ENCODE measurements at places on chromosomes 6 and 20.

DNA sequence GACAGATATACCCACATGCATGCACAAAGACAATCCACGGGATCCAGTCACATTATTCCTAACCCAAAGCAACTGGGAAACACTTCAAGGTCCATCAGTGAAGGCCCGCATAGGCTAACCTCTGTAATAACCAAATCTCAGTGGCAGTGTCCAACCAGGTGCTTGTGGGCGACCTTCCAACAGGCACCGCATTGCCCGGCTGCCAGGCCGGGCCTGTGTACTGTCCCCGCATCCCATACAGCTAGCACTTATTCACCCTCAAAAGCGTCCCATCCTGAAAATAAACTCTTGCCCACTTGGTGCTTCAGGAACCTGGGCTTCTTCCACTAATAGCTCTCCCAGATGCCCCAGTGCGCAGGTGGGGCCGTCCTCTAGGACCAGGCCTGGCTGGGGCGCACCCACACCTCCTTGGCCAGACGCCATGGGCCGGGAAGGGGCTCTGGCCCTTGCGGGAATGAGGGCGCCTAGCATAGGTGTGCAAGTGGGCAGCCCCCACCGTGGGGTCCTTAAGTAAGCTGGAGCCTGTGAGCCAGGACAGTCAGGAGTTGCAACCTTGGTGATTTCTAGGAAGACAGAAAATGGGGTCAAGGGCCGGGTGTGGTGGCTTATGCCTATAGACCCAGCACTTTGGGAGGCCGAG, 1.1 kb upstream of the ENTPD6 start:
- no peak for DNase-seq

DNA sequence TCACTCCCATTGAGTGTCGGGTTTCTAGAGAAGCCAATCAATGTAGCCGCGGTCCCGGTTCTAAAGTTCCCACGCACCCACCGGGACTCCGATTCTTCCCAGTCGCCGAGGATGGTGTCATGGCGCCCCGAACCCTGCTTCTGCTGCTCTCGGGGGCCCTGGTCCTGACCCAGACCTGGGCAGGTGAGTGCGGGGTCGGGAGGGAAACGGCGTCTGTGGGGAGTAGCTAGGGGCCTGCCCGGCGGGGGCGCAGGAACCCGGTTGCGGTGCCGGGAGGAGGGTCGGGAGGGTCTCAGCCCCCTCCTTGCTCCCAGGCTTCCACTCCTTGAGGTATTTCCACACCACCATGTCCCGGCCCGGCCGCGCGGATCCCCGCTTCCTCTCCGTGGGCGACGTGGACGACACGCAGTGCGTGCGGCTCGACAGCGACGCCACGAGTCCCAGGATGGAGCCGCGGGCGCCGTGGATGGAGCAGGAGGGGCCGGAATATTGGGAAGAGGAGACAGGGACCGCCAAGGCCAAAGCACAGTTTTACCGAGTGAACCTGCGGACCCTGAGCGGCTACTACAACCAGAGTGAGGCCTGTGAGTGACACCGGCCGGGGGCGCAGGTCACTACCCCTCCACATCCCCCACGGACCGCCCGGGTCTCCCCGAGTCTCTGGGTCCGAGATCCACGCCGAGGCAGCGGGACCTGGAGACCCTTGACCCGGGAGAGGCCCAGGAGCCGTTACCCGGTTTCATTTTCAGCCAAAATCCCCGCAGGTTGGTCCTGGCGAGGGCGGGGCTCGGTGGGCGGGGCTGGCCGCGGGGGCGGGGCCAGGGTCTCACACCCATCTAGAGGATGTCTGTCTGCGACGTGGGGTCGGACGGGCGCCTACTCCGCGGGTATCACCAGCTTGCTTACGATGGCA, 35.2 kb upstream of the HLA-G start:
- DNase-seq, result peak; percentile 87

DNA sequence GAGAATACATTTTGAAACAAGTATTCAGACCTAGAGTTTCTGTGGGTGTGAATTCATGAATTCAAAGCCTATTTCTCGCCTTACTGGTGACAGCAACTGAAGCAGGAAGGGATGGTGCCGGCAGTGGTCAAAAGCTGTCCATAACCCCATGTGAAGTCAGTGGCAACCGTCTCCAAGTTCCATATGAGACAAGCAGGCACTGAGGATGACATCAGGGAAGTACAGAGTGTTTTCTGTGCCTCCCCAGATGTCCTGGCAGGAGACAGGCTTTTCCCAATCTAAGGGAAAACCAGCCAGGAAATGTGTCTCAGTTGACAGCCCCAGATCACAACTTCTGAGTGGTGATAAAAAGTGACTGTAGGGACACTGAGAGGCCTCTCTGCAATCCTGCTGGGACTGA, 66.6 kb downstream of the HIVEP2 start:
- DNase-seq, result no peak

GRCh38 chr20:16684416-16684815, 45.4 kb upstream of the SNRPB2 start:
- DNase-seq, result no peak

DNA sequence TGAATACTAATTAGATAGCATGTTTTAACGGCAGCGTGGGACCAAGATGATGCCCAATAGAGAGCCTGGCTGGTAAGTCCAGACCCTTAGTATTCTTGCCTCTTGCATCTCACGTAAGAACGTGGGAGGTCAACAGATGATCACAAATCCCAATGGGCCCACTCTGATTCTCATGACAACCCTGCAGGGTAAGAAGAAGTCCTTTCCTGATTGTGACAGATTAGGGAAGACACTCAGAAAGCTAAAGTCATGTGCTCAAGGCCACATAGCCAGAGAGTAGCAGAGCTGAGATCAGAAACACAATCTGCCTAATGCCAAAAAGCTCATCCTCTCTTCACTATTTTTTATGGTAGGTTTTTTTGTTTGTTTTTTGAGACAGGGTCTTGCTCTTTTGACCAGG, 103.8 kb downstream of the RALGAPA2 start:
- DNase-seq, result no peak

DNA sequence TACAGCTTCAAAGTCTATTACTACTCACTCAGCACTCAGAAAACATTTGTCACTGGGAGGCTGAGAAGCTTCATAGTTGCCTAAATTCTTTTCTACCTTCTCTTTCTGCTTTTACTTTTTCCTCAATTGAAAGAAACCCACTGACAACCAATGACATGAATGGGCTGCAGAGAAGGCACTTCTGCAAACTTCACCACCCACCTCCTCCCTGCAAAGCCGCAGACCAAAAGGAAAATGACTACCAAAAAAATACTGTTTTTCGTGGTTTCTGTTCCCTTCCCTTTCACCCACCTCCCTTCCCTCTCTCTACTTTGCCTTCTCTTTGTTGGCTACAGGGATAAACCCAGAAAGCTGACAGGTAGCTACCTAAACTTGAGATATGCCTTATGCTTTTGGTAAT, 3.2 kb downstream of the GNAS-AS1 start:
- no peak for DNase-seq

GRCh38 chr6:142879527-142879926, 65.4 kb downstream of the HIVEP2 start:
- DNase-seq, result no peak

GRCh38 chr6:1445650-1446330, 56.4 kb downstream of the FOXF2 start:
- DNase-seq, result no peak

- no peak for DNase-seq
These were observed 64.8 kb upstream of the SLCO4A1 start for GRCh38 chr20:62577490-62577836.

DNA sequence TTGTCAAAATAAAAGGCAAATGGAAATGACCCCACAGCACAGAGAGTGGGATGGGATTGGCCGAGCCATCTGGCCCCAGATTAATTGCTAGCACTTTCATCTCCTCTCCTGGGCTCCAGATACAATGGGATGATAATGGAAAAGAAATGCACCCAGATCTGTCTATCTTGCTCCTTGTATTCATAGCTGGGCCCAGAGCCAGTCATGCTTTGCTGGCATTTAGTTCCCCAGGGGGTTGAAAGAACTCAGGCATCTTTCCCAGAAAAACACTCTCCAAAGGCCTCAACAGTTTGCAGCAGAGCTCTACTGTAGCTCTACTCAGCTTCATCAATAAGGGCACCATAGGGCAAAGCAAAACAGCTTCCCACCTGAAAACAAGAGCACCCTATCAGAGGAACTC, 116.0 kb upstream of the FOXA2 start:
- no peak for DNase-seq

GRCh38 chr6:165627366-165627765, 35.7 kb downstream of the PDE10A start:
- DNase-seq, result no peak

- DNase-seq, result no peak
These were observed 22.5 kb upstream of the IRAK1BP1 start for GRCh38 chr6:78844899-78845298.

- DNase-seq, result no peak
These were observed 74.4 kb upstream of the TBC1D7 start for GRCh38 chr6:13402711-13403110.

- peak; percentile 73 for DNase-seq
These were observed 46.3 kb upstream of the NHSL1 start for GRCh38 chr6:138545621-138545980.

DNA sequence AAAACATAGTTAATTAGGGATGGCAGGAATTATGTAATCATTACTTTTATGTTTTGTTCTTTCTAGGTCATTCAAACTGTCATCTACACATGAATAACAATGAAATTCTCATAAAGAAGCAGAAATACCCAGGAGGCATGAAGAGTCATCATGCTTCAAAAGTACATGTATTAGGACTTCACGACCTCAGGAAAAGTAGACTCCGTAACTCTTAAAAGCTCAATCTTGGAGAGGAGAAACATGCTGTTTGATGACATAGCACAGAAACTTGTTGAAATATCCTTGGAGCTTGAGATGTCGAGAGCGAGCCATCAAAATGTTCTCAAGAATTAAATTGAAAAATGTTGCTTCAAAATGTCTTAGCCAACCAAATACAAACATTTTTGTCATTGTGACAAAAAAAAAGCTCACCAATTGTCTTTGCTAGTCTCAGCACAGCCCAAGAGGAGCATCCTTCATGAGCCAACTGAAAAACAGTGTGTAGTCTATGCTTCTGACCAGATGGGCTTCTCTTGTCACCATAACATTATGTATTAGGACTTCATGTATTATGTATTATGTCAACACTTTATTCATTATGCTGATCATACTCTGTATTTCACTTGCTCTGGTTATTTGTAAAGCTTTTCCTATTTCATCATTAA, 28.2 kb upstream of the ANKEF1 start:
- no peak for DNase-seq

GRCh38 chr20:57374343-57374930, 16.8 kb upstream of the RBM38 start:
- peak; percentile 45 for DNase-seq

DNA sequence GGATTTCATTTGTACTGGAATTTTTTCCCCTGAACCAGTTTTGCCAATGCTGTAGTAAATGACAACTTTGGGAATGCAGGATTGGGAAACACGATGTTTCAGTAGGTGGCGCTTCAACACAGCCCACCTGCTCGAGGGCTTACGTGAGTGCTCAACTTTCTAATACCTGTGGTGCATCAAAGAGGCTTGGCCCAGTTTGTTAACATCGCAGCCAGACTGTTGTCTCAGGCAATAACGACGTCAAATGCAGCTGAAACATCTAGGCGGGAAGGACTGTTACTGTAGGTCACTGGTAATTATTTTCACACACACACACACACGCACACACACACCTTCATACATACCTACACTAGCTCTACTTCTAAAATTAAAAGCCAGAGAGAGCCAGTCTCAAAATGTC, 815.5 kb upstream of the SLC35B3 start:
- DNase-seq, result peak; percentile 35

- no peak for DNase-seq
These were observed 50.6 kb downstream of the KHDC1L start for GRCh38 chr6:73174646-73175045.

- DNase-seq, result no peak
These were observed 696 bp upstream of the SUPT3H start for GRCh38 chr6:45378334-45378926.

- no peak for DNase-seq
These were observed 174.5 kb downstream of the CDC5L start for GRCh38 chr6:44561832-44562665.

- no peak for DNase-seq
These were observed 117.5 kb downstream of the HAO1 start for GRCh38 chr20:7822772-7823171.

DNA sequence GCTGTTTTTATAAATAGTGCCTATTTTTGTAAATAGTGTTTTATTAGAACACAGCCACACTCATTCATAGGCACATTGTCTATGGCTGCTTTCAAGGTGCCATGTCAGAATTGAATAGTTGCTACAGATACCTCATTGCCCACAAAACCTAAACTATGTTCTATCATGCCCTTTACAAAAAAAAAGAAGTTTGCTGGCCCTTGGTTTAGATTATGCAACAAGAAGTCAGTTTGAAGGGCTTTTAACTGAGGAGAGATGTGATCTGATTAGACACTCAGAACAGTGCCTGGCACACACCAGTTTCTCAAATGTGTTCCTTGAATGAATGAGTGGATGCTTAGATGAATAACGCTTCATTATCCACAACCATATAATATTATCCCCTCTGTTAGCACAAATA, 366.1 kb downstream of the MAFB start:
- no peak for DNase-seq

GRCh38 chr6:170233286-170234205, 57.3 kb downstream of the DLL1 start:
- no peak for DNase-seq

DNA sequence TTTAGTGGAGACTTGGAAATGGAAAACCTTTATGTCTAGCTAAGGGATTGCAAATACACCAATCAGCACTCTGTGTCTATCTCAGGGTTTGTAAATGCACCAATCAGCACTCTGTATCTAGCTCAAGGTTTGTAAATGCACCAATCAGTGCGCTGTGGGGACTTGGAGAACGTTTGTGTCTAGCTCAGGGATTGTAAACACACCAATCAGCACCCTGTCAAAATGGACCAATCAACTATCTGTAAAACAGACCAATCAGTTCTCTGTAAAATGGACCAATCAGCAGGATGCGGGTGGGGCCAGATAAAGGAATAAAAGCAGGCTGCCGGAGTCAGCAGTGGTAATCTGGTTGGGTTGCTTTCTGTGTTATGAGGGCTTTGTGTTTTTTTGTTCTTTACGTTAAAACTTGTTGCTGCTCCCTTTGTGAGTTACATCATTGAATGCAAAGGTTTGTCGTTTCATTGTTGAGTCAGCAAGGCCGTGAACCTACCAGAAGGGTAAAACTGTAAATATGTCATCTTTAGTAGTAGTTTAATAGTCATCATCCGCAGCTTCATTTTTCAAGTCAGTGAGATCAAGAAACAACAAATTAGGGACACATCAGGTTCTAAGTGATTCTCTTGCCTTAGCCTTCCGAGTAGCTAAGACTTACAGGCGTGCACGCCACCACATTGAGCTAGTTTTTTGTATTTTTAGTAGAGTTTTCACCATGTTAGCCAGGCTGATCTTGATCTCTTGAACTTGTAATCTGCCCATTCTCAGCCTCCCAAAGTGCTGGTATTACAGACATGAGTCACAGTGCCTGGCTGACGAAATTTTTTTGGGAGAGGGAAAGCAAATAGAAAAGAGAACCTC, 22.7 kb upstream of the NUP153 start:
- no peak for DNase-seq

DNA sequence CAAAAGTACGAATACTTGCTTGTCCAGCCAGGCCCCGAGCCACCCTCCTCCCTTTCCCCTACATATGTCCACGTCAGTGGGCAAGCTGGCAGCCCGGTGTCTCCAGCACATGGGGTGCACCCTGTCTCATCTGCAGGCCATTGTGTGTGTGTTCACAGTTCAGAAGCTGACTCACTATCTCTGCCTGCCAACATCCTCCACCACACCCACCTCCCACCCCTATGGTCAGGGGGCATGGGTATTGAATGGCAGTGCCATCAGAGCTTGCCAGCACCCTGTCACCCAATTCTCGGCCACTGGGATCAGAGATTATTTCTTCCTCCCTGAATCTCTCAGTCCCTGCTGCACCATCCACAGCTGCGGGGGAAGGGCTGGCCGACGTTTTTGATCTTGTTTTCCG, 195.7 kb downstream of the FARS2 start:
- no peak for DNase-seq
